ENCODE measurements at places on chromosomes 5 and 9. TPM values are rescaled to one million over a fixed set of nuclear protein-coding genes. Genes with fewer than 3 reads are reported as not detected.

DNA sequence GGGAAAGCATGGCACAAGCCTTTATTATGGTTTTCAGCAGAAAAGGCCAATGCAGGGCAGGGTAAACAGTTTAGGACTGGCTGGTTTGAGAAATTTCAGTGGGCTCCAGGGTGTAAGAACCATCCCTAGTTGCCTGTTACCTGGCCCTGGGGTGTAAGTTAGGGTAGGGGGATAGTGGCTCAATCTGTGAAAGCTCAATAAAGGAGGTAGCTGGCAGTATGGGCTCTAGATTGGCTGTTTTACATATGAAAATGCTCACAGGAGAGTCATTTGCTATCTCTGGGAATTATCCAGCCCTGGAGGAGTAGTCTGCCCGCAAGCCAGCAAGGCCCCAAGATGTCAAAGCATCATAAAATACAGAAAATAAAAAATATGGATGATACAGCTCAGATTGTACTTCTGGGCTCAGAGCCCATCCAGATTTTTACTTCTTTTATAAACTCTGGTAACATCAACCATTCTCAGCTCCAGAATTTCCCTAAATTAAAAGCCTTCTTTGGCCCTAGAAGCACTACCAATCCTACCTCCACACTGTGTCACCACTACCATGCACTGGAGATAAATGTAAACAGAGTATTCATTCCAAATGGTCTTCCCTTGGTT is 31.1 kb downstream of the SSBP2 start:
- no peak for DNase-seq

- no peak for DNase-seq
Observed at GRCh38 chr5:152335461-152335860, 69.6 kb downstream of the NMUR2 start.

DNA sequence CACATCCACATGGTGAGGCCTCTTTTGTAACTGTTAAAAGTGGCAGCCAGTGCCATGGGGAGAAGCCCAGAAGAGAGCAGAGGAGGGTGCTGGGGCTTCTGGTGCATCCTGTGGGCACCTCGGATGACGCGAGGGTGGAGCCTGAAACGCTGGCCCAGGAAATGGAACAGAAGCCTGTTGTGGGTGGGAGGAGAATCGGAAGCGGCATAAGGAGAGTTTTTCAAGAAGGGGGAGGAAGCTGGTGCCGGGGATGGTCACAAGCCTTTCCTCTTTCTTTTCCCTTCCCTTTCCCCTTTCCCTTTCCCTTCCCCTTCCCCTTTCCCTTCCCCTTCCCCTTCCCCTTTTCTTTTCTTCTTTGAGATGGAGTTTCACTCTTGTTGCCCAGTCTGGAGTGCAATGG is 12.9 kb downstream of the ANKRD33B start:
- DNase-seq = no peak

DNA sequence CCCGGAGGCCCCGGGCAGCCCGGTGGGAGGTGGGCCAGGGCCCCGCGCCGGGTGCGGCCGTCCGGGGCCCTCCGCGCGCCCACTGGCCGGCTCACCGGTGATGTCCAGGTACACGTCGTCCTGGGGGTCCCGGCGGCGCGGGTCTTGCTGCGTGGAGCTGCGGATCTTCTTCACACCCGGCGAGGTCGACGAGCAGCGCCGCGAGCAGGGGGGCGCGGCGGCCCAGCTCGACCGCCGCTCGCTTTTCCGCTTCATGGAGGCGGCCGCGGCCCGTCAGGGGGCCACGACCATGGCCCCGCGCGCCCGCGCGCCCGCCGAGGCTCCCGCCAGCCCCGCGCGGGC is 548 bp downstream of the CDC14B start:
- DNase-seq = no peak

DNA sequence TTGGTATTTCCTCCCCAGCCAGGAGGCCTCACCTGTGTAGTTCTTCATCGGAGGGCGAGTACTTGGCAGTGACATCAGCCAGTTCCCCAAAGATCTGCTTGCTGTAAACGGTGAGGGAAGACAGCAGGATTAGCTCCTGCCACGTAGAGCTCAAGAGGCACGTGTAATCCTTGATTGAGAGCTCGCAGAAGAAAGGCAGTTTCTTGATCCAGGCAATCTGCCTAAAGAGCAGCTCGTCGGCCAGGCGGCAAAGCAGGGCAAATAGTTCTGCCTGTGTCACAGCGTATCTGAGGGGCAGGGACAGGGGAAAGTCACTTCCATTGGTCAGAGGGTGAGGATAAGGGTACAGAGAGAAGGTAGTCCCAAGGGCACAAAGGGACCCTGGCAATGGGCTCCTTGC is 28.6 kb upstream of the NR5A1 start:
- no peak for DNase-seq

MYMK gene
- not detected for total RNA-seq

DNA sequence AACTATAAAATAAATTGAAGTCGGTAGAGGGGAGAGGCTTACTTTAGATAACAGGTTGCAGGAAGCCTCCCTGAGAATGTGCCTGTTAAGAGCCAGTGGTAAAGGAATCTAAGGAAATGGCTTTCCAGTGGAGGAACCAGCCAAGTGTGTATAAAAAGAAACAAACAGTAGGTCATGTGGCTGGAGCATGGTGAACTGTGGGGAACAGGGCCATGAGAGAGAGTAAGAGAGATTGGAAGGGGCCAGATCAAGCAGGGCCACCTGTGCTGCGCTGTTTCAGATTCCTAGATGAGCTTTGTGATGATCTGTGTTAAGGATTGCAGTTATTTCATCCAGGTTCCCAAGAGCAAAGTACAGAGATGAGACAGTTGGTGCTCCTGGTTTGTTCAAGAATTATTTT is 152.7 kb upstream of the SGCD start:
- DNase-seq = no peak

- DNase-seq = no peak
Observed at GRCh38 chr9:89679581-89679980, 74.8 kb downstream of the GADD45G start.

GRCh38 chr9:129343424-129344375 is 165.6 kb upstream of the IER5L start:
- no peak for DNase-seq

DNA sequence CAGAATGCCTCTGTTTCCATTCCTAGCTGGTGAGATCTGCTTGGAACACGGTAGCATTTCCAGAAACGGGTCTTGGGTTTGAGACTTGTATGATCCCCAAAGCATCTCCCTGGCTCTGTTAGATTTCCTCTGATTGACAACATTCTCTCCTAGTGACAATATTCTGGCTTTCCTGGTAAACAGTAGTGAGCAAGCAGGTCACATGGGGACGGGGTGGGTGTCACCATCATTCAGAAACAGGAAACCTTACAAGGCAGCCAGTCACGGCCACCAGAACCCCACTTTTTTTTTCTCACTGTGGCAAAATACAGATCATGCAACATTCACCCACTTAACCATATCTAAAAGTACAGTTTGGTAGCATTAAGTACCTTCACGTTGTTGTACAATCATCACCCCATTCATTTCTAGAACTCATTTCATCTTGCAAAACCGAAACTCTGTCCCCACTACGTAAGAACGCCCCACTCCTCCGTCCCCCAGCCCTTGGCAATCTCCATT is 90.1 kb upstream of the LMX1B start:
- DNase-seq = no peak

C9orf153 gene
- total RNA-seq = not detected

DNA sequence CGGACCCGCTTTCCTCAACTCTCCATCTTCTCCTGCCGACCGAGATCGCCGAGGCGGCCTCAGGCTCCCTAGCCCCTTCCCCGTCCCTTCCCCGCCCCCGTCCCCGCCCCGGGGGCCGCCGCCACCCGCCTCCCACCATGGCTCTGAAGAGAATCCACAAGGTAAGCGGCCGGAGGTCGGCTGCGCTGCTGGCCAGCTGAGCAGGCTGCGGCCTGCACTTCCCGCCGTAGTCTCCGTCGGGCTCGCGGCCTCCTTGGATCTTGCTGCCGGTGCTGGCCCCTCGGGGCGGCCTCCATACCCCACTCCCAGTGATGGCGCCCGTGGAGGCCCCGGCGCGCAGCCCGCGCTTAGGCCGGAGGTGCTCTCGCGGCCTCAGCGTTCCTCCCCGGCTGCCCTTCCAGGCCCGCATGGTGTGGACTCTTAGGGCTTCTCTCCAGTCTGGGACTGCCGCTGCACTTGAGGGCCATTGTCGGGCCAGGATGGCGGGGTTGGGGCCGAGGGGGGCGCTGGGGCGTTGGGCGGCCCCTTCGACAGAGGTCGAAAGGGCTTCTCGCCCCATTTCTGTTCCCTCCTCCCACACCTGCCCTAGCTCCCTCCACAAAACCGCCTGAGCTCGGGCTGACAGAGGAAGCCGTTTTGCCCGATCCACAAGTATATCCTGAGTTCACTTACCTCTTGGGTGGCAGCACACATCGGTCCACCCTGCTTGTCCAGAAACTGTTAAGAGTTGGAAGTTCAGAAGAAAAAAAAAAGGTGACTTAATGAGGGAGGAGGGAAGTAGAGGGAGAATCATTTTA is 714 bp downstream of the UBE2D2 start:
- peak; percentile 75 for DNase-seq

MINAR2 gene
- total RNA-seq = not detected

DNA sequence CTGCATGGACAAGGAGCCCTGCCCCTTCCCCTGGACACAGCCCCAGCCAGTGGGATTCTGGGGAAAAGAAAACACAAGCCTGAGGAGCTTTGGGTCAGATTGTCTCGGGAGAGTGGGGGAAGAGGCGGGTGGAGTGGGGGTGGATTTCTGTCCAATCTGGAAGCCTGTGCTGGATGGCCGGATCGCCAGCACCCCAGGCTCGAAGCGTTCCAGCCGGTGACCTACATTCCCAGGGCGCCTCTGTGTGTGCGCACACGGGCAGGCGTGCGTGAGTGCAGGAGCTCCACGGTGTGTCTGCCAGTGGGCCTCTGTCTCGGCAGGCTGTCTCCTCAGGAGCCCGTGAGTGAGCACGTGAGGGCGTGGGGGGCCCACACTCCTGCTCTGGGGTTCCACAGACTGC is 74.3 kb upstream of the DAB2IP start:
- DNase-seq = peak; percentile 61

CDO1 gene
- 3.0 TPM for total RNA-seq

DNA sequence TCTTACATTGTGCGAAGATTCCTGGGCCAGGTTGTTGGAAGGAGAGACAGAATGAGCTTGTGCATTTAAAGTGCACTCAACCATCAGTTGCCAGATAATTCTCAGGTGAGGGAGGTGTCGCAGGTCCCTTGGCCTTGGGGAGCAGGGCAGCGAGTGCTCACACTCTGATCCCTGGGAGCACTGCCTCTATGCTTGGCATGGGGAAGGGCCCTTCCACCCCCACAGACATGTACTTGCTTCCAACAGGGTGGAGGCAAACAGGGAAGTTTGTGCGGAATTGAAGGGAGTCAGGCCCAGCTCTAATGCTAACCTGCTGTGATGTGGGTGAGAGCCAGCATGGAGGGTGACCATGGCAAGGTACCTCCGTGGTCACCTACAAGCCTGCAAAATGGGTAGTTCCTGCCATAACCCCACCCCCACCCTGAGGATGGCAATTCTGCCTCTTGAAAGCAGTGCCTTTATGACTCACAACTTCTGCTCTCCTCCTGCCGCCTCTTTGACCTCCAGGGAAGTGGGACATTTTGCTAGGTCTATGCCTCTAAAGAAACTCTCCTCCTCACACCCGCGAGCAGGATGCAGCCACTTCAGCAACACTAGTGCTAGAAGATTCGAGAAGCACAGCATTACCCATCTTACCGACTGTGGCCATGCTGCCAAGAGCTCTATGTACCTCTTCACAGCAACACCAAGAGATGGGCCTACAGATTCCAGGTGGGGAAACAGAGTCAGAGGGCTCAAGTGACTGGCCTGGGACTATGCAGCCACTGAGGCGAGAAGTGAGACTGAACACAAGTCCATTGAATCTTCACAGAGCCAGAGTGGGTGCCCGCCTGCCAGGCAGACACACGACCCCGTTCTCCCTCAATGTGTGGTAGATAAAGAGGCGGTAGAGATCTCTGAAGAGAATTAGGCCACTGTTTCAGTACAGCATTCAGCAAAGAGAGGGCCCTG is 22.1 kb upstream of the SLC25A51 start:
- no peak for DNase-seq

All from kidney (tissue), 22 donors.